ENCODE measurements at places on chromosomes 4 and X.

DNA sequence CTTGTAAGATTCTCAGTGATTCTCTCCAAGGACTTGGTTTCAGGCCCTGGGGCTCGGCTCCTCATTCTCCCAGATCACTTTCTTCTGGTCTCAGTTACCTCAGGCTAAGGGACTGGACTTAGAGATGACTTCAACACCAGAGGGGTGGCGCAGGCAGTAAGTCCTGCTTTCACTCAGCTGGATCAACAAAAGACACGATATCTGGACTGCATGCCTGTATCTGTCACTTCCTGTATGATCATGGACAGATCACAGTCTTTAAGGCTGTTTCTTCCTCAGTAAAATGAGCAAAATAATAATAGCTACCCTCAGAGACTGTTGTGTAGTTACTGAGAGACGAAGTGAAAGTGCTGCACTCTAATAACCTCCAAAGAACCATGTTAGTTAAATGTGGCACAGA lies 19.5 kb upstream of the CXCR3 start:
- no peak for DNase-seq

DNA sequence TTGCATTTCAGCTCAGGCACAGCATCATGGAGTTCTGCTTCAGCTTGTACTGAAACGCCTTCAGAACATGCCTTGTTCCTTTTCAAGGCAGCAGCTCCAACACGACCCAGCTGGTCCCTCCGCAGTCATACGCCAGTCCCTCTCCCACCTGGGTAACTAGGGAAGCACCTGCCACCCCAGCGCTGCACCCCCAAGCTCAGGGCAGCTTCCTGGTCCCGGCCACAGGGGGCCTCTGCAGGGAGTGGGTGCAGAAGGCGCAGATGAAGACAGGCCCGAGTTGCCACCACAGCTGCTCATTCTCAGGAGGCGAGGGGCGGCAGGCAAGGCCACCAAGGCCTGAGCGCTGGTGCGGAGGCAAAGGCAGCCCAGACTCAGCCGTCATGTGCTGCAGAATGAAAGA lies 21.8 kb downstream of the WDR1 start:
- DNase-seq, result no peak

DNA sequence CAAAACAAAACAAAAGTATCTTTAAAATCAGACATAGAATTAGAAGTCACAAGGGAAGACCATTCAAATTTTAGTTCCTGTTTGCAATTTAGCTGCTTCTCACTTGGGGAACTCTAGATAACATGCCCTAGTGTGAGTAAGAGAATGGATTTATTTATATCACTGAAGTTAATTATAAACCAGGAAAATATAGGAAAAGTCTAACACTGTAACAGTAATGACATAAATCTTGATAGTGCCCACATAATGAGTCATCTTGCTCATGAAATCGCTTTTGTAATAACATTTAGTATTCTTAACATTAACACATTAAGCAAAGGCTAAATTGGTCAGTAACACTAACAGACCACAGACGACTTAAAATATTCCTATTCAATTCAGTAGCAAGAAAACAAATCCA lies 710.7 kb downstream of the STPG2 start:
- DNase-seq, result no peak

DNA sequence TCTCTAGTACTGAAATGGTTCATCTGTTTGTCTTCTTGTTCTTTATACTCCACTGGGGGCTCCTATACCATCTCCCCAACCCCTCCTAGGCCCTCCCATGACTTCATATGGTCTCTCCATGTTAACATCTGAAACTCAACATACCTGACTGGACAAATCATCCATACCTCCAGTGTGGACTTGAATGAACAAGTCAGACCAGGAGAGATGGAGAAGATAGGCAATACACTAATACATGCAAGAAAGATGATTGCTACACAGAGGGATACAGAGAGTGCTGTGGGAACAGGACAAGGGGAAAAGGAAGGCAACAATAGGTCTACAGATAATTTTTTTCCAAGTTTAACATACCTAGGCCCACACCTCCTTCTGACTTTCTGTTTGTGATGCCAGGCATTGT lies 175.1 kb downstream of the FHIP1A start:
- DNase-seq, result no peak

DNA sequence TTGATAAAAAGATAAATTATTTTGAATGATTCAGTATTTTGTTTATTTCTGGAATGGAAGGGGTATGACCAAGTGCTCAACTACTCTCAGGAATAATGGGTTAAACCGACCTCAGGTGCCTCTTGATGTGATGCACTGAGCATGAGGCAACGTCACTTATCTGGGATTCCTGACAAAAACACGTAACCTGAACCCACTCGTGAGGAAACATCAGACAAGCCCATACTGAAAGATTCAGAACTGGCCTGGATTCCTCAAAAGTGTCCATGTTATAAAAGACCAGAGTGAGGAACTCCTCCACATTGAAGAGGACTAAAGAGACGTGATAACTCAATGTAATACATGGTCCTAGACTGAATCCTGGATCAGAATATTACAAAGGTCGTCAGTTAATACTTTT lies 144.0 kb downstream of the FNIP2 start:
- no peak for DNase-seq

DNA sequence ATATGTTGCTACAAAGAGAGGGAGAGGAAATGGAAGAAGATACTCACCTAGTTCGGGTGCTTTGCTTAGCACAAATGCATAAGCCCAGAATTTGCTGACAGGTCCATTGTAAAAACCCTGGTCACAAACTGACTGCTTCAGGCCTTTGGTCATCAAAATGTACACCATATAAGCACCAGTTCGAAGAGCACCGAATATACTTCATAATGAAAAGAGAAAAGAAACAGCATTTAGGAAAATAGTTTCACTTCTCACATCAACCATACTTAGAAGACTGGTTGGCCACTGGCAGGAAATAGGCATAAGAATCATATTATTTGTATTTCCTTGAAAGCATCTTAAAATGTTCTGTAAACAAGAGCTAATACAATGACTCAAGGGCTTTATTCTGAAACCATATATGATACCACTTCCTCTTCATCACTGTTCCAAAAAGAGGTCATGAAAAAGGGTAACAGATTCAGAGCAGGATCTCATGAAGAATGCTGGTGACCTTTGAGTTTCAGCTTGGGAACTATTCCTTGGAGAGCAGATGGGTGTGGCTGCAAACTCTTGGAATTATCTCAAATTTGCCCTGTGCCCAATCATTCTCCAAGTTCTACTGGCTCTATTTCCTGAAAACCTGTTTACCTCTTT lies 138.7 kb downstream of the ELOVL6 start:
- peak; percentile 51 for DNase-seq
